Stimulated activated CD4-positive, alpha-beta T cell treated with anti-CD3 and anti-CD28 coated beads, Interleukin-2, amount 100 ng/mL, for 24 hours (primary cell): ENCODE measurements at places on chromosomes 5 and 9.

- no peak for DNase-seq
Observed at GRCh38 chr5:134864707-134865106, 9.5 kb upstream of the TXNDC15 start.

DNA sequence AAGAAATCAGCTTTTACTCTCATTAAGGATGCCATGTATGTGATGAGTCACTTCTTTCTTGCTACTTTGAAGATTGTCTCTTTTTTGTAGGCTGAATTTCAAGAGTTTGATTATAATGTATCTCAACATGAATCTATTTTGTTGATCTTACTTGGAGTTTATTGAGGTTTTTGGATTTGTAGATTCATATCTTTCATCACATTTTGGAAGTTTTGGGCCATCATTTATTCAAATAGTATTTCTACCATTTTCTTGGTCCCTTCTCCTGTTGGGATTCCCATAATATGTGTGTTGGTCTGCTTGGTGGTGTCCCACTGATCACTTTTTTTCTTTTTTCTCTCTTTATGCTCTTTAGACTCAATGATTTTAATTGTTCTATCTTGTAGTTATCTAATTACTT is 116.3 kb downstream of the CNTLN start:
- no peak for DNase-seq

- DNase-seq = no peak
Observed at GRCh38 chr5:89293810-89294209, 410.8 kb upstream of the MEF2C start.

GRCh38 chr9:119556129-119556875 is 187.1 kb upstream of the BRINP1 start:
- peak; percentile 41 for DNase-seq

GRCh38 chr5:100430268-100431195 is 104.6 kb upstream of the FAM174A start:
- peak; percentile 58 for DNase-seq

GRCh38 chr9:136950656-136951276 is 1.3 kb upstream of the LCN12 start:
- DNase-seq = no peak

DNA sequence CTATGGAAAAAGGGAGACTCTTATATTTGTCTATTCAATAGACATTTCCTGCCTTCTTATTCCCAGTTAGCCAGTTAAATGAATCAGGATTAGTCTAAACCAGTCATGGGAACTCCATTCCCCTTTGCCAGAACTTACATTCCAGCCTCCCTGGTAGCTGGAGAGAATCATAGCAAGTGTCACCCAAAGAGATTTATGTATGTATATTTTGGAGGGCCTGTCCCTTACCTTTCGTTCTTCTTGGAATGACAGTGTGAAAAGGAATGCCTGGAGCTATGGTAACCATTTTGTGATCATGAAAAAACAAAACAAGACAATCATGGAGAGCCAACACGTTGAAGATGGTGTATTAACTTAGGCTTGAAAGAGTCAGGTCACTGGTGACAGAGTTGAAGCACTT is 627.7 kb downstream of the CCDC171 start:
- no peak for DNase-seq

GRCh38 chr5:2353871-2354440 is 397.5 kb downstream of the IRX2 start:
- no peak for DNase-seq

DNA sequence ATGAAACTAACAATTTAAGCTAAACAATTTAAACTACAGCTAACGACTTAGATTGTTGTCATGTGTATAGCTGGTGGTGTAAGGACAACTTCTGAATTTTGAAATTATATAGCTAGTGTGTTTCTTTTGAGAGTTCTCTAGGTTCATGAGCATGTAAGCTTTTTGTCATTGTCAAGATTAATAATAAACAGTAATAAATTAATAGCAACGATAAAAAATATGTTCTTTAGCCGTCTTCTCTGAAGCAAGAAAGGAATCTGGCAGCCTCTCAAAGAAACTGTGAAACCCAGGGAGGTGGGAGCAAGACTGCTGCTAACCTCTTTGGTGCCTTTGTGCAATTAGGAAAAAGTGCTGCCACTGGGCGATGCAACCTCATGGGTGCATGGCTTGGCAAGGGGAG is 59.4 kb downstream of the SREK1 start:
- no peak for DNase-seq

- no peak for DNase-seq
Observed at GRCh38 chr9:91972076-91972626, 22.1 kb upstream of the ROR2 start.

- DNase-seq = peak; percentile 13
Observed at GRCh38 chr9:93899609-93900435, 55.3 kb downstream of the BARX1 start.

- DNase-seq = no peak
Observed at GRCh38 chr9:93577078-93577974, 942 bp downstream of the PHF2 start.

GRCh38 chr9:128072144-128073021 is 4.4 kb downstream of the SLC25A25 start:
- DNase-seq = peak; percentile 71

DNA sequence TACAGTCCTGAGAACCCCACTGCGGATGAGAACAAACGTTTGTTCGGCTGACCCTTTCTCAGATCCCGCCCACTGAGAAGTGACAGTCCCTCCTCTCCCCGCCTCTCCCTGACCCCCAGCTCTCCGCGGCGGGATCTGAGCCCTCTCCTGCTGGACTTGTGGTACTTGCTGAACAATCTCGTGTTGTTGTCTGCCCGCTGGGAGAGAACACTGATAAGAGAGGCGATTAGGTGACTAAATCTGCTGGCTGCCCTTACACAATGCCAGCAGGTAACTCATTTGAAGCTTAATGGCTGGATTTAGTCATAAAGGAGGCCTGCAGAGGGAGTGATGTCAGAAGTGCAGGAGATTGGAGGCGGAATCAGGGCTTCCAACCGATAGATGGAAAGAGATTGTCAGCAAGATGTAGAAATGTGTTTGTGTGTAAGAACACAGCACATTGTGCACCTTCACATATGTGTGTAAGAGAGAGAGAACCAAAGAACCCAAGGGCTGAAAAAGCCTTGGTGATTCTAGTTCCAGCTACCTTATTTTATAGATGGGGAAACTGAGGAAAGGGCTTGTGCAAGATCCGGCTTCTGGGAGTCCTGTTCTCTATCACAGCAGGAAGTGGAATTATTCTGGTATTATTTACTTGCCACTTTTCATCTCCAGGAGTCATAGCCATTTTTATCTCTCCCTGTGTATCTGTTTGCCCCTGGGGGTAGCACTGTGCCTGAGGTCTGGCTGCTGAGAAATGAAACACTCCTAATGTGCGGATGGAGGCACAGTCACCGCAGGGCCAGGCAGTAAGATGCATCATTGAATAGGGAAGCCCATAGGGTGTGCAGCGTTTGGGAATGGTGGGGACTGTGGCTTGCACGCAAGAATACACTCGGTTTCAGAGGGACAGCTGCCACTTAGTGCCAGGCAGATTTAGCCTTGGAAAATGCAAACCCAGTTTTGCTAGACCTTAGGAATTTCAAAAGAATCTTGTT is 203.7 kb upstream of the MSX2 start:
- no peak for DNase-seq

- no peak for DNase-seq
Observed at GRCh38 chr5:168590666-168591065, 11.5 kb upstream of the PANK3 start.

DNA sequence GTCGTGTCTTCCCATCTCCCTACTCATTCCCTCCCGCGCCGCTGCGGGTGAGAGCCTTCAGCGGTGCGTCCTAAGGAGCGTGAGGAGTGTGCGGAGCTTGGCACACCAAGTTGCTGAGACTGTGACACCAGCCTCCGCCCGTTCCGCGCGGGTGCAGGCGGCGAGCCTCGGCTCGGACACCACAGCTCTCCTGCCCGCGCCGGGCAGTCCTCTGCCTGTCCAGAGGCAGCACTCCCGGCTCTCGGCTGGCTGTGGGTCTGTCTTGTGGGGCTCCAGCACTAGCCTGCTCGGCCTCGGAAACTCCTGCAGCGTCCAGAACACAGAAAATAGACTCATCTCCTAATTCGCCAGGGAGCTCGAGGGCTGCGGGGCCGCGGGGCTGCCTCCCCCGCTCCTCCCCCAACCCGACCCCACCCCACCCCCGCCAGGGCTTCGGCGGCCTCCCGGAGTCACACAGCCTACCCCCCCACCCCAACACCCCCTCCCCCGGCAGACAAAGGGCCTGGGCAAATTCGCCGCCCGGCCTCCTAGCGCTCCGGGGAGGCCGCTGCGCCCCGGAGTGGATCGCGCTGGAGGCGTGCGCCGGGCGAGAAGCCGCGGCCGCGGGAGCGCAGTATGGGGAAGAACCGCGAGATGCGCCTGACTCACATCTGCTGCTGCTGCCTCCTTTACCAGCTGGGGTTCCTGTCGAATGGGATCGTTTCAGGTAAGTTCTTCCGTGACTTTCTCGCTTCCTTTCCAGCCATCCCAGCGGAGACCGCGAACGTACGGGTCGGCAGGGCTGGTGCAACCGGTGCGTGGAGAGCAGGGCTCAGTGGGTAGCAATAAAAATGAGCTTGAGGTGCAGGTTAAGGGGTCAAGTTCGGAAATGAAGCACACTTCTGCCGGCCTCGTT is at the start of gene ADAMTS19:
Gene ADAMTS19, plus strand, starts transcription at position 522 of the 895 bp plus-strand sequence. Its CDS starts 94 bp downstream, at position 616.
- DNase-seq = peak; percentile 43

DNA sequence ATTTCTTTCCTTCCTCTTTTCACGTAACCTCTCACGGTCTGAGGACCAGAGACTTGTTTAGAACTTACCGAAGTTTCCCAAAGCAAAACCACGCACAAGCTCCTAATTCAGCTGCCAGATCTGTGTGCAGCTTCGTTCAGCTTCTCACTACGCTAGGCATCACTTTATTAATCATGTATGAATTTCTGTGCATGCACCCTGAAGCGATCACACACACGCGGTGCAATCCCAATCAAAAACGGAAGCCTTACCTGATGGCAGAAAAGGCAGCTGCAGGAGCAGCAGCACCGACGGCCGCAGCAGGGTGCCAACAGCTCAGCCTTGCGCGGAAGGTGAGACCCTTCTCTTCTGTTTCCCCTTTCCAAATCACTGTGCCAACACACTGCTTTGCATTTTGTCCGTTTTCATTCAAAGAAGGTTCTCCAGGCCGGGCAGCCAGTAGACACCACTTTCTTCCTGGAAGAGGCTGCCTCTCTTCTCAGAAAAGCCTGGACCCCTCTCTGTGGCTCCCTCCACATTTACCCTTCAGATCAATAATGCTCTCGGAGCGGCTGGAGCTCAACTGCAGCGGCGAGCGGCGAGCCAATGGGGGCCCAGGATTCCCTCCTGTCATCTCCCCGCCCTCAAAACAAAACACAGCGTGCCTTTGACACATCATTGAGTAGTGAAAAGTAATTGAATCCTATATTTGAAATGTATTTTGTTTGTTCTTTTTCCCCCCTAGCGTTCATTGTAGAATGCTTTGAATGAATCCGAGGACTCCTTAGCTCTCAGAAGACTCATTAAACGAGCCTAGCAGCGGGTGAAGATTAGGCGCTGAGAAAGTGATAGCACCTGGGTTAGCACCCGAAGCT is at the start of gene CDH12:
Gene CDH12, minus strand, starts transcription at position 538 of the 854 bp plus-strand sequence.
- DNase-seq = no peak

DNA sequence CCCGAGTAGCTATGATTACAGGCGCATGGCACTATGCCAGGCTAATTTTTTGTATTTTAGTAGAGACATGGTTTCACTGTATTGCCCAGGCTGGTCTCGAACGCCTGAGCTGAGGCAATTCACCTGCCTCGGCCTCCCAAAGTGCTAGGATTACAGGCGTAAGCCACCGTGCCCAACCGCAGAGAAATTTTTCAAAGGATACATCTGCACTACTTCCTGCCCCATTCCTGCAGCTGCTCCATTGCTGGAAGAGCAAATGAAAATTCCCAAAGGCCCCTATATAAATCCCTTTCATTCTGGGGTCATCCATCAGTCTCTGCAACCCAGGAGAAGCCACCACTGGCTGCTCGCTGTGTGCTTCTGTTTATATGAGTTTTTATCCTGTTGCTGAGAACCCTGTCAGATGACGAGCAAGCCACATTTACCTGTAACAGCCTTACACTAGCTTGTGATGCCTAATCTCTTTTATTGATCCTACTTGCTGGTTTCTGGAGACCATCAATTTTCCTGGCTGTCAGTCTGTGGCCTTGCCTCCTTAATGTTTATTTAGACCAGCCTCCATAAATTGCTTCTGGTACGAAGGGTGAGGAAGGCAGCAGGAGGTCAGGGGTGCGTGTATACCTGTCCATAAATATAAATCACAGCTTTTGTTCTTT is 925.3 kb downstream of the TLE4 start:
- DNase-seq = no peak

GRCh38 chr9:120891245-120891883 is 14.4 kb upstream of the PHF19 start:
- peak; percentile 70 for DNase-seq

DNA sequence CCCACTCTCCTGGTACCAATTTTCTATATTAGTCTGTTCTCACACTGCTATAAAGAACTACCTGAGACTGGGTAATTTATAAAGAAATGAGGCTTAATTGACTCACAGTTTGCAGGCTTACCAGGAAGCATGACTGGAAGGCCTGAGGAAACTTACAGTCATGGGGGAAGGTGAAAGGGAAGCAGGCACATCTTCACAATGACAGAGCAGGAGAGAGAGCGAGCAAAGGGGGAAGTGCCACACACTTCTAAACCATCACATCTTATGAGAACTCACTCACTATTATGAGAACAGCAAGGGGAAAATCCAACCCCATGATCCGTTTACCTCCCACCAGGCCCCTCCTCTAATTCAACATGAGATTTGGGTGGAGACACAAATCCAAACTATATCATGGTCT is 72.2 kb downstream of the ATG10 start:
- no peak for DNase-seq

GRCh38 chr5:133730866-133731265 is 118.5 kb upstream of the FSTL4 start:
- no peak for DNase-seq

DNA sequence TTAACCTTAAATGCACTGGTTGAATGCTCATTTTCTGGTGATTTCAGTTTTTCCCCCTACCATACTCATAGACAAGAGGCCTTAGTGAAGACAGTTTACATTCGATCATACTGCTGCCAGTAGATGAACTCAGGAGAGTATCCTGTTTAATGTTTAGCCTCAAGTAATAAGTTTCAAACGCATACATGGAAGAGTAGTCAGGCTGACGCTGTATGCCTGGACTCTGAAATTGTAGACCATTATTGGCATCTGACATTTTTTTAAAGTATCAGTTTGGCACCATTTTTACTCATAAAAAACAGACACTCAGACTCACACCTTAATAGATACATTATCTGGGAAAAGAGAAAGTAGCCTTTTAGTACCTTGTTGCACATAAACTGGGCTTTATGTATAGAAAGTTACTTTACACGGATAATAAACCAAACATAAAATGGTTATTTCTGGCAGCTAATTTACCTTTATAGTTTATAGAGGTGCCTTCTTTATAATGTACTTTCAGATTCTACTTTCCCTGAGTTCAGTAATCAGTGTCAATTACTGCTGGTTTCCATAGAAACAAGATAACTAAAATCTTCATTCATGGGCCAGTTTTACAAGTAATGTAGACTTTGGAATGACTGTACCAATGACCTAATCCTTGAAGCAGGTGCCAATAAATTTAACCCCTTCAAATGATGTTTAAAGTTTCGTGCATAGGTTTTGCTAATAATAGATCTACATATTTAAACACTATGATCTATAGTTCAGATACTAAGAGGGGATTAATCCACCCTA is 183.8 kb upstream of the ITGA1 start:
- DNase-seq = no peak

GRCh38 chr5:168329302-168329701 is 37.9 kb downstream of the WWC1 start:
- no peak for DNase-seq
